ENCODE measurements at places on chromosomes 3 and 15.

DNA sequence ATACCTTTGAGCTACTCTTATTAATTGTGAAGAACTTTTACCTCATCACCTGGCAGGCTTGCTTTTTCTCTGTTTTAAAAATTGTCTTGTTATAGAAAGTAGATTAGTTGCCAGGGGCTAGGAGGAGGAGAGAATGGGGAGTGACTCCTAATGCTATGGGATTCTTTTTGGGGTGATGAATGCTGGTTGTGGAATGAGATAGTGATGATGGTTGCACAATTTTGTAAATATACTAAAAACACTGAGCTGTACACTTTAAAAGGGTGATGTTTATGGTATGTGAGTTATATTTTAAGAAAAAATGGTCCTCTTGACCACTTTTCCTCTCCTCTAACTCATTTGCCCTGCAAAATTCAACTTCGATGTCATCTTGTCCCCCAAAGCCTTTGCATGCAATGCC, 31.8 kb upstream of the LRIG1 start:
- DNase-seq, result no peak

GRCh38 chr3:122947738-122948137, 79.8 kb downstream of the SEMA5B start:
- DNase-seq, result no peak

DNA sequence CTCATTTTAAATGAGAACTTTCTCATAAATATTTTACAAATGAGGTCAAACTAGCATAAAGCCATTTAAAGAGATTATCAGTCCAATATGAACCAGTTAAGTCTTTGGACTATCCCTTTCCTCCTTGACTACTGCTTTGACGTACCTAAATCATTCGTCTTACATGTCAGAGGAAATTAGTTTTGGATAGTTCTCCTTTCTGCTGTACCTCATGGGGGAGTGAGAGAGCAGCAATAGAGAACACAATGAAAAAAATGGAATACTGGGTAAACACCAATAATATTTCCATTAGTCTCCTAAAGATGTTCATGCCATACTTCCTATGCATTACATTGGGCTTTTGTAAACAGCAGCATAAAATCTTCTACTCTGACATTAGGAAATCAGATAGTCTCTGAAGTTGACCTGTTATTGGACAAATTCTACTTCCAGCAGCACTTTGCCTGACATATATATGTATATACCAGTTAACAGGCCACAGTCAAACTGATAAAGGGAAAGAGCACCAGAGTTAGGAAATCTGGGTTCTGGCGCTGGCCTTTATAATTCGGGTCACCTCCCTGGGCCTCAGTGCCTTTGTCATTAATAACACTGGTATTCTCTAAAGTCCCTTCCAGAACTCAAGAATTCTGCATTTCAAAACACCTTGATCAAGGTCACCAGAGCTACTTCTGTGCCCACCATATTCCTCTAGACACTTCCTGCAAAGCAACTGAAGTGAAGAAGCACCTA, 26.8 kb downstream of the TIMMDC1 start:
- peak; percentile 32 for DNase-seq

- no peak for DNase-seq
Measured at GRCh38 chr3:171569571-171570132, 109.4 kb upstream of the TNIK start.

GRCh38 chr3:179898024-179898423, 138.7 kb downstream of the PEX5L start:
- no peak for DNase-seq

GRCh38 chr15:84773716-84774115, 25.3 kb downstream of the ZNF592 start:
- DNase-seq, result no peak

DNA sequence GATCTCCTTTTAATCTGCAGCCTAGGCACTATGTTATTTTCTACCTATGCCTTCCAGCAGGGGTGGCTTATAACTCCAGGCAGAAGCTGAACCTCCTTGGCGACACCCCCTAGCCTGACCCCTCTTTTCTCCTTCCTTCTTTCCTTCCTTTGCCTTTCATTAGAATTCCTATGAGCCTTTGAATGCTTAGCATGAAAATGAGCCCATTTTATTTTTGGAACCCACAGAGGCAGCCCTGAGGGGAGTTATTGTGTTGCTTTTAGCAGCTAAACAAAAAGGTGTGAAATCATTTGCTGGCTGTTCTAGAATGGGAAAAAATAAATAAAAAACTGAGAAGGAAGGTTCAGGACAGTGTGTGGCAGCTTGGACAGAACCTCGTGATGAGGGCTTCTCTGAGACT, 164.6 kb upstream of the ICE2 start:
- DNase-seq, result no peak

GRCh38 chr3:124837730-124838186, 49.4 kb downstream of the ITGB5 start:
- peak; percentile 81 for DNase-seq

DNA sequence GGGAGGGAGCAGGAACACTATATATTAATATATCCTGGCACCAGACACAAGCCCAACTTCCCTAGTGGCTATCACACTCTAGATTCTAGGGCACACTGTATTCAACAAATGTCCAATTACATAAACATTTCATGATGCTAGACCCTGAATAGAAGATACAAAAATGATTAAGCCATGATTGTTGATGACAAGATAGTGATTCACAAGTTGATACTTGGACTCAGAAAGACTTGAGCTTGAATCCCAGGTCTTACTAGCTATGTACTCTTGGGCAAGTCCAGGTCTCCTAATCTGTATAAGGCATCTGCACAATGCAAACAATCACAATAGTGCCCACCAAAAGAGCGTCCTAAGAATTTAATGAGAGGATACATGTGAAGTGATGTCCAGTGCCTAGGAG, 10.0 kb upstream of the SNTN start:
- DNase-seq, result no peak

- no peak for DNase-seq
Measured at GRCh38 chr3:127732303-127732702, 59.6 kb downstream of the ABTB1 start.

- DNase-seq, result no peak
Measured at GRCh38 chr15:52789008-52789600, 1.0 kb downstream of the ONECUT1 start.

DNA sequence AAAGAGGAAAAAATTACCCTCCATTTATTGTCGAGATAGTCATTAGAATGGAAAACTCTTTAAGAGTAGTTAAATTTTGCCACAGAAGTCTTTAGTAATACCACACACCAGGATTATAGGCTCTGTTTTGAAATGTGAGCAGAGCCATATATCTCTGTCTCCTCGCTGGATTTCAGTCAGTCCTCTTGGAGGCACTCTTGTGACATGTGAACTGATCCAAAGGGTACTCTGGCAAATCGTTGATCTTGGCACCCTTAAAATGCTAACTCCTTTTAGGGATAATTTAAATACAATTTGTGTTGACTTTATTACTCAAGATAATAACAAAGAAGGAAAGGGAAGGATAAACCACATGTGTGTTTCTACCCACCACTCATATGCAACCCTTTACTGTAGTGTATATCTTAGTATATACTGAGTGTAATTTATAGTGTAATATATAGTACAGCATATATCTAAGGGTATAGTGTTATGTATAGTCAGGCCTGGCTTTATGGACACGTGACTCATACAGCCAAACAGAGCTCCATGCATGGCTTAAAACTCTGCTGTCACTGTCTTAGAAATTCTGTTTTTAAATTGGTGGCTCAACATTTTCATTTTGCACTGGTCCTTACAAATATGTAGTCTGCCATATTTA, 12.3 kb upstream of the KPNA4 start:
- DNase-seq, result peak; percentile 28
